ENCODE measurements at places on chromosomes 2 and 18. TPM values are rescaled to one million over a fixed set of nuclear protein-coding genes. Genes with fewer than 3 reads are reported as not detected.

SLC35F6 gene
- total RNA-seq: 17.5 TPM

BOK gene
- total RNA-seq: 20.8 TPM

ITPRID2 gene
- total RNA-seq: 31.4 TPM

LYPD6 gene
- total RNA-seq: 9.4 TPM

LAMA3 gene
- total RNA-seq: 1.2 TPM

R3HDM1 gene
- 93.8 TPM for total RNA-seq

MATN3 gene
- 1.6 TPM for total RNA-seq

STARD6 gene
- 0.82 TPM for total RNA-seq

Data from frontal cortex (tissue), 4 donors.